ENCODE measurements at places on chromosomes 6 and 20. TPM values are rescaled to one million over a fixed set of nuclear protein-coding genes. Genes with fewer than 3 reads are reported as not detected.

DNA sequence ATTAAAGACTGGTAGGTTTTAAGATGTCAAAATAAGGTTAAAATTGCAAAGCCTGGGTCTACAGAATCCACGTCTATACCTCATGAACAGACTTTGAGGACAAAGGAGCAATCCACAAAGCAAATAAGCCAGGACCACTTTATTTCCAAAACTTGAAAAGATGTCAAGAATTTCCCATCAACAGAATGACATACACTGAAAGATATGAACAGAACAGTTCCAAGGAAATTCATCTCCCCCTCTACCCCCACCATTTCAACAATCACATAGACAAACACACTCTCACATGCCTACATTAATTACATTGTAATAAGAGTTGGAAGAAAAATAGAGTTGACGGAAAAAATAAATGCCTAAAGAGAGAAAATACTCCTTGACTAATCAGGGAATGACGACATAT is 45.2 kb upstream of the NHSL1 start:
- H3K36me3 ChIP-seq = no peaks in the 10 kb centered on the region
- DNase-seq = no peak
- no peak overlapping the region for H3K27ac ChIP-seq
- peaks cover 11% of the 10 kb centered on the region for H3K27me3 ChIP-seq

Gene OR12D3
- not detected for total RNA-seq

GRCh38 chr6:150138638-150139037 is 4.2 kb upstream of the PPP1R14C start:
- H3K4me1 ChIP-seq = peaks cover 5% of the 10 kb centered on the region
- H3K4me3 ChIP-seq = no peak overlapping the region
- H3K36me3 ChIP-seq = no peaks in the 10 kb centered on the region
- H3K27ac ChIP-seq = no peak overlapping the region

DNA sequence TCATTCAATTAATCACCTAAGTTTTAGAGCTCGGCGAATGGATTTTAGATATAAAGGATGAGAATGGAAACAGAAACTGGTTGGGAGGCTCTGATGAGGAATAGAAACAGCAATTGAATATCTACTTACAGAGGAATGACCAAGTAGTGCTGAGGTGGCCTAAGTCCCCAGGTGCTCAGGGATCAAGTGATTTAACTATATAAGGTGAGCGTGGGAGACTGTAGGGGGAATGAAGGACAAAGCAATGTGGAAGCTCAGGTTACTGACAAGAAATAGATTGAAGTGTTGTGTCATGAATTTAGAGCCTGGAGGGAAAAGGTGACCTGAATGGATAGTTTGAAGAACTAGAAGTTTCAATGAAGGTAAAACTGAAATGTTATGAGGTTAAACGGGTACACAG is 495.4 kb upstream of the SOX4 start:
- no peak for DNase-seq
- H3K4me3 ChIP-seq = no peak overlapping the region
- no peaks in the 10 kb centered on the region for H3K27me3 ChIP-seq
- H3K36me3 ChIP-seq = peaks cover 6% of the 10 kb centered on the region
- no peak overlapping the region for H3K27ac ChIP-seq
- H3K4me1 ChIP-seq = peaks cover 11% of the 10 kb centered on the region

DNA sequence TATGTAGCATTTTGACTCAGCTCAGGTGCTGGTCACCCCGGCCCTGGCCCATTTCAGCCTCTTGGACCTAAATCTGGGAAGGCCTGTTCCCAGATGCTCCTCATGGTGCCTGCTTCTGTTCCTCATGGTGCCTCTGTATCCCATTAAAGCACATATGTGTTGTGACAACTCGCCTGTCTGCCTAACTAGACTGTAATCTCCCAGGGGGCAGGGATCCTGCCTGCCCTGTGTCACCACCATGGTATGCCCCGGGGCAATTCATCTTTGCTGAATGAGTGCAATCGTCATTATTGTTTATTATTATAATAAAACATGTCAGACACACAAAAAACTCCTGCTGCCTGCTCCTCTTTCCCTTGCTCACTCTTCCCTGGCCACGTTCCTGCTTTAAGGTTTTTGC is 62.0 kb downstream of the ZFP64 start:
- H3K27me3 ChIP-seq = no peaks in the 10 kb centered on the region
- DNase-seq = no peak
- H3K4me3 ChIP-seq = no peak overlapping the region

Gene AIG1
- 26.1 TPM for total RNA-seq

GRCh38 chr6:138800377-138801150 is 4.7 kb downstream of the ECT2L start:
- H3K27ac ChIP-seq = no peak overlapping the region
- H3K4me1 ChIP-seq = no peaks in the 10 kb centered on the region
- no peaks in the 10 kb centered on the region for H3K36me3 ChIP-seq
- H3K27me3 ChIP-seq = peaks cover 16% of the 10 kb centered on the region

DNA sequence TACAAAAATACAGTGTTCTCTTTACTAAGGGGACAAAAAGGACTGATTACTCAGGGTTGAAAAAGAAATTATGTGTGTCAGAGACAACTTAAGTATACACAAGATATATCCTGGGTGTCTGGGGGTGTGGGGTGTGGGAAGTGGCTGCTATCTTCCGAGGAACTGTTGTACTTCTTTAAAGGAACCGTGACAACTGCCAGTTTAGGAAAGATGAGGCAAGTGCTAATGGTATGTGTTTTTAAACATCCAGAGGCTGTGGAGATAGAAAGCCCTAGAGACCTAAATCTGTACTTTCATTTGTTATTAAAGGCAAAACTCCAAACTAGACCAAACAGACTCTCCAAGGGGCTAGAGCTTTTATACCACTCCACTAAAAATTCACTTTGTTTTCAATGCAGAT is 95.6 kb downstream of the SNAP25 start:
- no peak for DNase-seq
- H3K27ac ChIP-seq = no peak overlapping the region
- H3K36me3 ChIP-seq = no peaks in the 10 kb centered on the region
- peaks cover 23% of the 10 kb centered on the region for H3K27me3 ChIP-seq
- H3K4me1 ChIP-seq = no peaks in the 10 kb centered on the region

DNA sequence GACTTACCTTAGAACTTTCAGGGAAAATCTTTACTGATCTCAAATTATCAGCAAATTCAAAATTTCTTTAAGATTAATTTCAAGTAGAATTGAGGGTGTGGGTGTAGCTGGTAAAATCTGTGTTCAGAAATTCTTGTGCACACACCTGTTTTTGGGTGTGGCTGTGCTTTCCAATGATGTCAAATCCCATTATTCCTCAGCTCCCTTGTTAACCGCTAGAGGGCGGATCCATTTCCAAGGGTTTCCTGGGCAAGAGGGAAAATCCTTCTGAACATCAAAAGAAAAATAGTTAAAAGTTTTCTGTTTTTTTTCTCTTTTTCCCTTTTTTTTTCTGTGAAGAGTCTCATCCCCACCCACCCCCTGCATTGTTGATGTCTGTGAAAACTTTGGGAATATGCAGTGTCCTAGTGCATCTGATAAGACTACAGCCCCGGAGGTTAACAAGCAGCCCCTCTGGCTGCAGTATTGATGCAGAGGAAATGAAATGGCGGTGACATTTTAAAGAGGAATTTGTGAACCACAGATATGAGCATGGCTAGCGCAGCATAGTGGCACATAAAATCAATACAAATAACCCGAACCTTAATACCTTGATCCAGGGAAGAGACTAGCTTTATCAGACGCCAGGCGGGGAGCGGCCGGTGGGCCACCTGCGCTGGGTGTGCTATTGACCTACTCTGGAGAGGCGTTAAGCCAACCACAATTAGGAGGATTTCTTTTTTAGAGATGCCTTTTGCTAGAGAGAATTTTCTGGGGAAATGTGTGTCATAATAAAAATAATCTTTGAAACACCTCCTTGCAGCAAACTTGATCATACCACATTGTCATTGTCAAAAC is 130.9 kb downstream of the FOXA2 start:
- no peaks in the 10 kb centered on the region for H3K36me3 ChIP-seq
- H3K4me1 ChIP-seq = no peaks in the 10 kb centered on the region
- no peak for DNase-seq
- no peaks in the 10 kb centered on the region for H3K27me3 ChIP-seq
- H3K4me3 ChIP-seq = no peak overlapping the region
- no peak overlapping the region for H3K27ac ChIP-seq

Gene CYP39A1
- not detected for total RNA-seq

DNA sequence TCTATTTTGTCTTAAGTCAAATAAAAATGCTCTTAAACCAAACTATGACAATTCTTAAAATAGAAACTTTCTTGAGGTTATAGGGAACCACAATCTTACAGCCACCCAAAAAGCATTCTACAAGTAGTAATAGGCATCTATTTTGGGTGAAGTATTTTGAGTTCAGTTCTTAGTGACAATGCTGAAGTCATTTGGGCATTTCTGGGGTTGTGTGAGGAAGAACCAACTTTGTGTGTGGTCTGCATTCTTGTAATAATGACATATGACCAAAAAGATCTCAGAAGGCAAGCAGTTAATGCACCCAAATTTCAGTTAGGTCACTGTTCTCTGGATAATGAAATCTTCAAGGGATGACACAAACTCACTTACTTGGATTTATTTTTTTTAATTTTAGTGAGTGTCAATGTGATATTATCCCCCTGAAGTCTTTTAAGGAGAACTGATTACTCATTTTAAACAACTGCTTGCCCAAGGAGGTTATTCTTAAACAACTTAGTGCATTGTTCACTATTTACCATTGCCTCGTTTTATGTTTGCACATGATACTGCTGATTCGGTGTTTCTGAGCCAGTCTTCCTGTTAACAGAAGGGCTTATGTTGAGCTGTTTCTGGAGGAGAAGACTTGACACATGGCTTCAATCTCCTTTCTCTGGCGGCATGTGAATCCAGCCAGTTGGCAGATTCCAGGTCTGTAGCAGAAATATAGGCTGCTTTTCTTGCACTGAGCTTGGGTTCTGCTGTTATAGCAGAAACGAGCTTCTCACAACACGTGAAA is 618.9 kb downstream of the BCKDHB start:
- H3K27ac ChIP-seq = no peak overlapping the region
- H3K4me3 ChIP-seq = no peak overlapping the region
- no peaks in the 10 kb centered on the region for H3K4me1 ChIP-seq
- H3K27me3 ChIP-seq = no peaks in the 10 kb centered on the region

Gene HLA-DMA
- 14.5 TPM for total RNA-seq

GRCh38 chr6:10403385-10404106 is 11.3 kb downstream of the TFAP2A start:
- H3K36me3 ChIP-seq = peaks cover 4% of the 10 kb centered on the region
- H3K27ac ChIP-seq = no peak overlapping the region
- no peak for DNase-seq
- peaks cover 7% of the 10 kb centered on the region for H3K4me1 ChIP-seq
- H3K4me3 ChIP-seq = peak overlapping the region; percentile 64
- H3K27me3 ChIP-seq = peaks cover 66% of the 10 kb centered on the region

Gene SLC22A7
- not detected for total RNA-seq

- H3K36me3 ChIP-seq = peaks cover 9% of the 10 kb centered on the region
- no peaks in the 10 kb centered on the region for H3K27me3 ChIP-seq
- peaks cover 3% of the 10 kb centered on the region for H3K4me1 ChIP-seq
- no peak overlapping the region for H3K4me3 ChIP-seq
Observed at GRCh38 chr6:108203189-108204112, 37.6 kb downstream of the NR2E1 start.

DNA sequence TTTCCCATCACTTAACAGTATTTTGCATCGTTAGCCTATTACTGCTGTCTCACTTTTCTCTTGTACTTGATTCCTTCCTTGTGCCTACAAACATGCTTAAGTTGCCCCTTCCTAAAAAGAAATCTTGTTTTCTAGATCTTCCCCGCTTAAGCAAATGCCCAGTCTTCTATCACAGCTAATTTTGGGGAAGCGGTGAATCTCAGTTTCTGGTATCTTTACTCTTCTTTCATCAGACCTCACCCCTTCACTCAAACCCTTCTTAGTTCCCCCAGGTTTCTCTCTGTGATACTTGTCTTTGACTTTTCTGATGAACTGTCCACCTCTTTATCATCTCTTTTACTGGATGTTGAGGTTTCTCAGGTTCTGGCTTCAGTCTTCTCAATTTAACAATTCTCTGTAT is 14.2 kb downstream of the VAPB start:
- peaks cover 9% of the 10 kb centered on the region for H3K36me3 ChIP-seq
- H3K4me3 ChIP-seq = no peak overlapping the region
- H3K4me1 ChIP-seq = peaks cover 33% of the 10 kb centered on the region
- DNase-seq = no peak

Gene ESR1
- 0.52 TPM for total RNA-seq

Gene SOBP
- 0.25 TPM for total RNA-seq

Gene TRDN
- total RNA-seq = not detected

DNA sequence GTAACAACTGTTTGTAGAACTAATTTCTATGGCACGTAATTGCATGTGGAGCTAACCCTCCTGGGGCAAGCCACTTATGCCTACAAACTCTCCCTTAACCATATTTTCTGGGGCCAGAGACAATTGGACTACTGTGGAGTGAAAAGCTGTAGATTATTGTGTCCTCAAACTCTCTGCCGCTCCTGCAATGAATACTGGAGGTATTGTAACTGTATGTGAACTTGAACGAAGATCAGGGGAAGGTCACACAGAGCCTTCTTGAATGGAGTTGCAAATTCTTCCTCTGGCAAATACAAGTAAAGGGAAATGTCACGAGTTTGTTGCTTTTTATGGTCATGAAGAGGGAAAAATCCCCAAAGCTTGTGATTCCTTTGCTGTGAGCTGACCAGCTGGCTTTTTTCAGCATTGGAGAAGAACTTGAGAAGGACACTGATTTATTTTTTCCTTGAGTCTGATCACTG is 18.2 kb downstream of the AKAP12 start:
- no peak for DNase-seq
- no peaks in the 10 kb centered on the region for H3K36me3 ChIP-seq
- no peak overlapping the region for H3K4me3 ChIP-seq
- H3K27me3 ChIP-seq = peaks cover 4% of the 10 kb centered on the region
- H3K4me1 ChIP-seq = no peaks in the 10 kb centered on the region

Gene OLIG3
- total RNA-seq = not detected

Gene SMLR1
- not detected for total RNA-seq

DNA sequence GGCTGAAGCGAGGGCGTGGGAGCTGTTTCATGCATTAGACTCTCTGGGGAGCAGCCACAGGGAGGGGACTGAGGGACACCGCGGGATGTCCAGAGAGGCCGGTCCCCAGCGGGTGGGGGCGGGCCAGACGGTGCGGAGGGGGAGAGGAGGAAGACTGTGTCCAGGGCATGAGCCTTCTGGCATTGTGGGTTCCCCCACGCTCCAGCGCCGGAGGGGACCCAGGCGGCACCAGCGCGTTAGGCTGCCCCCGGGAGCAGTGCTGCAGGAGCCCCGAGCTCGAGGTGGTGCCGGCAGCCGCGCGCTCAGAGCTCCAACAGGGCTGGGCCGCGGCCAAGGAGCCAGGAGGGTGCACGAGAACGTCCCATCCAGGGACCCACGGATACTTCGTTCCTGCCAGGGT is 14.4 kb downstream of the SLC22A3 start:
- peaks cover 3% of the 10 kb centered on the region for H3K27me3 ChIP-seq
- H3K4me3 ChIP-seq = no peak overlapping the region
- DNase-seq = no peak
- H3K4me1 ChIP-seq = no peaks in the 10 kb centered on the region
- H3K27ac ChIP-seq = no peak overlapping the region
- H3K36me3 ChIP-seq = no peaks in the 10 kb centered on the region

GRCh38 chr20:4488407-4489339 is 233.0 kb upstream of the PRND start:
- no peaks in the 10 kb centered on the region for H3K36me3 ChIP-seq
- no peak overlapping the region for H3K27ac ChIP-seq
- H3K4me3 ChIP-seq = no peak overlapping the region

GRCh38 chr6:44593539-44593944 is 206.0 kb downstream of the CDC5L start:
- peak; percentile 78 for DNase-seq
- peaks cover 3% of the 10 kb centered on the region for H3K4me1 ChIP-seq
- H3K27ac ChIP-seq = no peak overlapping the region

Gene TRIM15
- total RNA-seq = 2.2 TPM

Data from activated naive CD4-positive, alpha-beta T cell treated with anti-CD3 and anti-CD28 coated beads for 36 hours (primary cell).